ENCODE measurements at places on chromosomes 11 and 22.
A peak's percentile ranks its signal among the peaks of the same experiment; 100 is the strongest.

DNA sequence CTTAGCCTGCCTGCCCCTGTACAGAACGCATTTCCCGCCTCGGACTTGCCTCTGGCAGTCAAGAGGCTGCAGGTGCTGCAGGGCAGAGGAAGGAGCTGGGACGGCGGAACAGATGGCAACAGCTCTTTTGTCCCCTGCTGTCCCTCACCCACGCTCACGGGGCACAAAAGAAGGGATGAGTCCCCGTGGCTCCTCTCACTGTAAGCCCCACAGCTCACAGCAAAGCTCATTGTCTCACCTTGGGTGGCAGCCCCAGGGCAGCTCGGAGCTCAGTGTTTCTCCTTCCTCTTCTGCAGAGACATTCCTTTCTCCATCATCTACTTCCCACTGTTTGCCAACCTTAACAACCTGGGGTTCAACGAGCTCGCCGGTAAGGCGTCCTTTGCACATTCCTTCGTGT is 24.3 kb downstream of the SLC25A18 start:
- DNase-seq: no peak

GRCh38 chr11:65314501-65315203 is at the start of gene CDC42EP2:
TSS of gene CDC42EP2 (plus strand) at chr11:65314866. CDS start at chr11:65320899, 6,033 bp downstream.
- peak; percentile 75 for DNase-seq

GRCh38 chr11:104073950-104074705 is 37.7 kb downstream of the DDI1 start:
- DNase-seq: no peak

DNA sequence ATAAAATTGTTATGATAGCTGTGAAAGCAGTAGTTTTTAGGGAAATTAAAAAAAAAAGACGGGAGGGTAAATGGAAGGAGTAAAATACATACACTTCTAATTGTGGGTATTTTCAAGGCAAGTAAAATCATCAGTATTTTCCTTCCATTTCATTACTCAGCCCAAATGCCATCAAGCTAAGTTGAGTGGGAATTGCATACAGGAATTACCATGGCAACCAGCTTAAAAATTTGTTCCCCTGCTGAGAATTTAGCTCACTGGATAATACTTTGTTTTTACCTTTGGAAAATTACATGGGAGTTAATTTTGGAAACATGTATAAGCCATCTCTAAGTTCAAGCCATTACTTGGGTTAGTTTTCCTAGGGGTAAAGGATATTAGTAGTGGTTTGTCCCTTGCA is 1873.4 kb downstream of the LRRC4C start:
- no peak for DNase-seq

DNA sequence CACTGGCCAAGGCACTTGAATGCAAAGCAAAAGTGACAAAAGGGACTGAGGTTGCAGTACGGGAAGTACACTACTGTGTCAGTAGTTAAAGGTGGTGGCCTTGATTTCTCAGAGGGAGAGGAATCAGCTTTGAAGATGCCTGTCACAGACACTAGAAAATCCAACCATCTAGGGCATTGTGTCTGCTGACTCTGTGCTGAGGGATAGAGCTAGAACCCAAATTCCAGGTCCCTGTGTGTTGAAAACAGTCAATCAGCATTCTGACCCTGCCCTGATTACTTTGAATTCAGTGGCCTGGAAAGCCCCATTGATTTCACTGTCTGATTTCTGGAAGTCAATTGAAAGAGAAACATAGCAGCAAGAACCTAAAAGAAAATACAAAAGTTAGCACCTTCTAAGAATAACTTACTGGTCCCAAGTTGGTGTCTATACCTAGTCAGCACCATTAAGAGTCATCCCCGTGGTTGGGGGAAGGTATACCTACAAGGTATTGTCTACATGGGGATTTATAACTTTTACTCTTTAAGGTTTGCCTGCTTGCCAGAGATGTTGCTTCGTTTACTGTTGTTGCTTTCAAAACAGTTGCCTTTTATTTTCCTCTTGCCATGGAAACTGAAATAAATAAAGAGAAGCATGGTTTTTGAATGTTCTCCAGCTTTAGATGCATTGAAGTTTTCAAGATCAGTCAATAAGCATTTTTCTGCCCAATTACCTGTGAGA is 97.3 kb downstream of the PDHX start:
- peak; percentile 11 for DNase-seq

- DNase-seq: no peak
Observed at GRCh38 chr11:126432525-126432924, 77.0 kb downstream of the ST3GAL4 start.

DNA sequence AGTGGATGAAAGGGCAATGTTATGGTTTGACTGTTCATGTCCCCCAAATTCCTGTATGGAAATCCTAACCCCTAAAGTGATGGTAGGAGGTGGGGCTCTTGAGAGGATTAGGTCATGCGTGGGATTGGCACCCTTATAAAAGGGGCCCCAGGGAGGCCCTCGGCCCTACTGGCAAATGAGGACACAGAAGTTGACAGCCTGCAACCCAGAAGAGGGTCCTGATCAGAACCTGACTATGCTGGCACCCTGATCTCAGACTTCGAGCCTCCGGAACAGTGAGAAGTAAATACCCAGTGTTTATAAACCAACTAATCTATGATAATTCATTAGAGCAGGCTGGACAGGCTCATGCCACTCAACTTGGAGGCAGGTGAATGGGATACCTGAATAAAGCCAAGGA is 8.7 kb downstream of the IFITM10 start:
- no peak for DNase-seq

GRCh38 chr11:14764579-14765527 is 121.2 kb downstream of the PDE3B start:
- DNase-seq: no peak
